Activated T-cell treated with anti-CD3 and anti-CD28 coated beads, Interleukin-2, amount 50 U/mL, for 4 hours (primary cell): ENCODE measurements at places on chromosomes 7 and 10.

DNA sequence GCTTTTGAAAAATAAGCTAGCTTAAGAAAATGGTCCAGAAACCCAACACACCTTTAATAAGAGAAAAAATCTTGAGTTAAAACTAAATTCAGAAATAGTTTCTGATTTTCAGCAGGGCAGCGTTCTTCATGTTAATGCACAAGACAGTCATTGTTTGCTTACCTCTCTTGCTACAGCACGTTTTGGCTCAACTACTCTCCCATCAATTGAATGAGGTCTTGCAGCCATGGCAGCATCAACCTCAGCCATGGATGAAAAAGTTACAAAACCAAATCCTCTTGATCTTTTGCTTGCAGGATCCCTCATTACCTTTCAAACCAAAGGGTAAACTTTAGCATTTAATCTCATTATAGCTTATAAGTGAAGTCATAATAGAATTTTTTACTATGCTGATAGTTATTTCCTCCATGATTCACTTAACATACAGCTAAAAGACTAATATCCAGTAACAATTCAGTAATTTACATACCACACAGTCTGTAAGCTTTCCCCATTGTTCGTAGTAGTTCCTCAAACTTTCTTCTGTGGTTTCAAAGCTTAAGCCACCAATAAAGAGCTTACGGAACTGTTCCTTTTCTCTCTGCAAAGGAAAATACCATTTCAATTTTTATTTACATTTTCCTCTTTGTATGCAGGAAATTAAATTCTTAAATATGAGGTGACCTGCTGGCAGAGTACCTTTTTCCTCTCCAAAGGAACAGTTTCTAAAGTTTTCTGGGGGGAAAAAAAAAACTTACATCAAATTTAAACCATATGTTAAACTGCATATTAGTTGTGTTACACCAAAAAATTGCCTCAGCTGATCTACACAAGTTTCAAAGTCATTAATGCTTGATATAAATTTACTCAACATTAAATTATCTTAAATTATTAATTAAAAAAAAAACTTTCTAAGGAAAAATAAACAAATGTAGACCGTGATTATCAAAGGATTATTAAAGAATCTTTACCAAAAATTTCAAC is 3.1 kb downstream of the HNRNPA2B1 start:
- DNase-seq = no peak

- DNase-seq = no peak
Observed at GRCh38 chr7:140889645-140890044, 35.1 kb downstream of the BRAF start.

DNA sequence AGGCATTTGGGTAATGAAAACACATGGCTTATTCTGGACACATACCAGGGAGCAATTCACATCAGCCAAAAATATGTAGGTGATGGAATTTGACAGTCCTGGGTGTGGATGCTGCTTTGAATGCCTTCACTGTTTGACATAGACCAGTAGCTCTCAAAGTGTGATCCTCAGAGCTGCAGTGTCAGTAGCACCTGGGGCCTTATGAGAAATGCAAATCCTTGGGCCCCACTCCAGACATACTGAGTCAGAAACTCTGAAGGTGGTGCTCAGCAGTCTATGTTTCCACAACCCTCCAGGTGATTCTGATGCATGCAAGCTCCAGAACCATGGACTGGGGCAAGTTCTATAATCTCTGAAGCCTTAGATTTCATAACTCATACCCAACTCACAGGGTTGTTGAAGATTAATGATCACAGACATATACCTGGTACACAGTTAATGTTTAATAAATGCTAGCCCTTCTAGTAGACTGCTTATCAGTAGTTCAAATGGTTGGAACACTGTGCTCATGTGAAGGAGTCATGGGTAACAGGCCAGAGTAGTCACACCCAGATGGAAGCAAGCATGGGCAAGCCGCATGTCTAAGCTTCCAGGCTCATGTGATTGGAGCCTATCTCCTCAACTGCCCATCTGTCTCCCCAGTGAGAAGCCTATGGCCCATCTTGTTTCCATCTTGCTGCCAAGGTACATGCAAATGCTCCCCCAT is 715.7 kb downstream of the GRID1 start:
- no peak for DNase-seq

- no peak for DNase-seq
Observed at GRCh38 chr7:112082306-112082705, 123.9 kb downstream of the DOCK4 start.

DNA sequence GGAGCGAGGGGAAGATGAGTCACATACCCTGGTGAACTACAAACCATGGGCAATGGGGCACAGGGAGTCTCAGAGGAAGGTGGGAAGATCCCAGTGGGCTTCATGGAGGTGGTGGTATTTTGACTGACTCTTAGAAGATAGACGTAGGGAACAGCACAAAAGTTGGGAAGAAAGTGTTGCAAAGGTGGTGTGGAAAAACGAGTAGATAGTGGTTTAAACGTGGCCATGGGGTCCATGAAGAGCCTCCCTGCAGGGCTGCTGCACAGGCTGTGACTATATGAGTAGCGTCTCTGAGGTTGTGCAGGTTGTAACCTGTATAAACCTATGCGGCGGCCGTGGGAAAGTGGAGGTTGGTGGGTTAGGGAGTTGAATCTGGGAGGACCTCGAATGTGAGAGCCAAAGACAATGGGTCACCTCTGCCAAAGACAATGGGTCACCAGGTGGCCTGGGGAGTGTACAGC is 13.8 kb downstream of the LZTS2 start:
- no peak for DNase-seq

DNA sequence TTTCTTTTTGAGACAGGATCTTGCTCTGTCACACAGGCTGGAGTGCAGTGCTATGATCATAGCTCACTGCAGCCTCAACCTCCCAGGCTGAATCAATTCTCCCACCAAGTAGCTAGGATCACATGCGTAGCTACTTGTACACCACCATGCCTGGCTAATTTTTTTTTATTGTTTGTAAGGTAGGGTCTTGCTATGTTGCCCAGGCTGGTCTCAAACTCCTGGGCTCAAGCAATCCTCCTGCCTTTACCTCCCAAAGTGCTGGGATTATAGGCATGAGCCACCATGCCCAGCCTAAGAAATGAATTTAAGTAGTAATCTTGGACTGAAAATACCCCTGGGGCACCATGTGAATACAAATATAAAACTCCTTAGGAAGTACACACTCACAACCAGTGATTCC is 5.8 kb downstream of the NUDT13 start:
- no peak for DNase-seq

DNA sequence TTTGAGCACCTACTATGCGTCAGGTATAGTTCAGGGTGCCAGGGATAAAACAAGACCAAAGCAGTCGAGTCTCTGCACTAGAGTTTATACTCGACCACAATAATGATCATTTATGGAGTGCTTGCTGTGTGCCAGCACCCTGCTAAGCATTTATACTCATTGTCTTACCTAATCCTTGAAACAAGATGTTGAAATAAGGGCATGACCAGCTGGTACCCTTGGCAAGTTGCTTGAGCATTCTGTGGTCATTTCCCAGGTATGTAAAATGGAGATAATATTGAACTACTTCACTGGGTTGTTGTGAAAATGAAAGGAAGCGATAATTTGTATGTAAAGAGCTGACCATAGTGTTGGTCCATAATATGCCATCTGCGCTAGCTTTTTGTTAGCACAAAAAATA is 185.4 kb downstream of the CYP26A1 start:
- no peak for DNase-seq

- no peak for DNase-seq
Observed at GRCh38 chr7:18040196-18040595, 12.6 kb upstream of the PRPS1L1 start.

- DNase-seq = no peak
Observed at GRCh38 chr7:148144827-148145226, 445.7 kb upstream of the C7orf33 start.

GRCh38 chr10:75402486-75403143 is 1.1 kb upstream of the ZNF503 start:
- DNase-seq = no peak

DNA sequence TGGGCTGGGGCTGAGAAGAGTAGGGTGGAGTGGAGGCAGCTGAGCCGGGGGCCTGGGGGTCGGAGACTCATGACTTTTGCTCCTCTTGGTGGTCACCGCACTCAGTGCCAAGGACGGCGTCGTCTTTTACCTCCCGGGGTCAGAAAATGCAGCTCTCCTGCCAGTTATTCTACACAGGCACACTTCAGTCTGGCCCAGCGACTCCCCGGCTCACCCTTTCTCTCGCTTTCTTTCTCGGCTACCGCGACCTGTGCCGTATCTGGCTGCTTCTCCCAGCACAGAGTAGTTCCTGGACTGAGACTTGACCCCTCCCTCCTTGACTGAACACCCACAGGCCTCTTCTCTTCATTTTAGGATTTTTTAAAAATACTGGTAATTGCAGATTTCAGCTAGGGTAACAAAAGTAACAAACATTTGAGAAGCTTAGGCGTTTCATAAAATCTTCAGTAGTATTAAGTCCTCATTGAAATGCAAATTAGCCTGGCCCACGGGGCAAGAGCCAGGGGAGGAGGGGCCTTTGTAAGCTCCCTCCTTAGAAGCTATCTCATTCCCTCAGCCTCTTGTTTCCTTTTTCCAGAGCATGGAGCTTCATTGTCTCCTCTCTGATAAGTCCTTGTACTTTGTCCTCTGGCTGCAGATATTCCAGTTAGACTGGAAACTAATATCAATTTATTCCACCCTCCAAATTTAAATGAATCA is 1.1 kb upstream of the PRLHR start:
- DNase-seq = no peak

DNA sequence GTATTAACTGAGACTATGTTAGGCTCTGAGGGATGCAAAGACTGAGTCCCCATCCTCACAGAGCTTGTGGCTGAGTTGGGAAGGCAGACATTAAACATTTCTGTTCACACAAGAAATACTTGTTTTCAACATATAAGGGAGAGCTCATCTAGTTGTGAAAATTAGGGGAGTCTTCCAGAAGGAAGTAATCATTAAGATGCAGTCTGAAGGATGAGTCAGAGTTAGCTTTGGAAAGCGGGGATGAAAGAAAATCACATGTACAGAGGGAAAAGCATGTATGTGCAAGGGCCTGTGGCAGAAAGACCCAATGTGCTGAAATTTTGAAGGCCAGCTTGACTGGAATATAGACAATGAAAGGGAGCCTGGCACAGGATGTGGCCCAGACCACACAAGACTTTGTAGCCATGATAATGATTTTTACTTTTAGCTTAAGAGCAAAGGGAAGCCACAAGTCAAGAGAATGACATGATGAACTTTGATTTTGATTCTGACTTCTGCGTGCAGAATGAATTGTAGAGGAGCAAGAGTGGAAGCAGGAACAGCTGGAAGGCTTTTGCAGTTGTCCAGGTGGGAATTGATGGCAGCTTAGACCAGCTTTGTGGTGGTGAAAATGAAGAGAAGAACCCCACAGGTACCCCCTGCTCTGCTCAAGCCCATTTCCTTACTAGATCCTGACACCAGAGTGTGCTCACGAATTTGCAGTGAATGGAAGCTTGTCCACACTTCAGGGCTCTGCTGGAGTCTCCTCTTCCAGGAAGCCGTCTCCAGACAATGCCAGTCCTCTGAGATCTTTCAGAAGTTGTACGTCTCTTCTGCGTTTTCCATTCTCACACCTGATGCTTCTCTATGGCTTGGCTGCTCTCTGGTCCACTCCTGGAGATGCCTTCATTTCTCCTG is 115.6 kb downstream of the ATXN7L1 start:
- DNase-seq = no peak

DNA sequence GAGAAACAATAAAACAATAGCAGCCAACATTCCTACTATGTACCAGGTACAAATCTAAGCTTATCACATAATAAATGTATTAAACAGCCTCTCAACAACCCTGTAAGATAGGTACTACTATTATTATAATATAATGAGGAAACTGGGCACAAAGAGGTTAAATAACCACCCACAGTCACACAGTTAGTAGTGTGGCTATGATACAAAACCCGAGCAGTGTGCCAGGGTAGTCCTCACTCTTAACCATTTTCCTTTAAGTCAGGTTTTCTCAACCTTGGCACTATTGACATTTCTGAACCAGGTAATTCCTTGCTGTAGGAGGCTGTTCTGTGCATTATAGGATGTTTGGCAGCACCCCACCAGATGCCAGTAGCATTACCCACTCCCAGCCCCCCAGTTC is 48.8 kb downstream of the DNAJC1 start:
- no peak for DNase-seq

DNA sequence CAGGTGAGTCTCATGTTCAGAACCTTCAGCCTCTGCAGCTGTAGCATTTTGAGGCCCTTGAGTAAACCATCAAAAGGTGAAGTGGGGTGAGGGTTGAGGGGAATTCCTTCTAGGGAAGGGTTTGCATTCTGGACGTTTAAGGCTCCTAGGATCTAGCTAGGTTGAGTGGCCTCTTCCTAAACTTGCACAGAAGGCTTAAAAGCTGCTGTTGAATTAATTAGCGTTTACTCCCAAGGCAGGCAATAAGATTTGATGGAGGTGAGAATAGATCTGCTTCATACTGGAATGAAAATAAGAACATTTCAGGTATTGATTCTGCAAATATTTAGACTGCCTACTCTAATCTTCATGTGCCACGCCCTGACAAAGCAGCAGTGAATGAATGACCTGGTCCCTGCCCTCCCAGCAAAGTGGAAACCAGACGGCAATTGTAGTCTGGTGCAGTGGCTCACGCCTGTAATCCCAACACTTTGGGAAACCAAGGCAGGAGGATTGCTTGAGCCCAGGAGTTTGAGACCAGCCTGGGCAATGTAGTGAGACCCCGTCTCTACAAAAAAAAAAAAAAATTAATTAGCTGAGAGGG is 11.4 kb upstream of the KPNA7 start:
- no peak for DNase-seq

GRCh38 chr7:1700086-1700485 is 30.0 kb downstream of the ELFN1 start:
- DNase-seq = no peak

DNA sequence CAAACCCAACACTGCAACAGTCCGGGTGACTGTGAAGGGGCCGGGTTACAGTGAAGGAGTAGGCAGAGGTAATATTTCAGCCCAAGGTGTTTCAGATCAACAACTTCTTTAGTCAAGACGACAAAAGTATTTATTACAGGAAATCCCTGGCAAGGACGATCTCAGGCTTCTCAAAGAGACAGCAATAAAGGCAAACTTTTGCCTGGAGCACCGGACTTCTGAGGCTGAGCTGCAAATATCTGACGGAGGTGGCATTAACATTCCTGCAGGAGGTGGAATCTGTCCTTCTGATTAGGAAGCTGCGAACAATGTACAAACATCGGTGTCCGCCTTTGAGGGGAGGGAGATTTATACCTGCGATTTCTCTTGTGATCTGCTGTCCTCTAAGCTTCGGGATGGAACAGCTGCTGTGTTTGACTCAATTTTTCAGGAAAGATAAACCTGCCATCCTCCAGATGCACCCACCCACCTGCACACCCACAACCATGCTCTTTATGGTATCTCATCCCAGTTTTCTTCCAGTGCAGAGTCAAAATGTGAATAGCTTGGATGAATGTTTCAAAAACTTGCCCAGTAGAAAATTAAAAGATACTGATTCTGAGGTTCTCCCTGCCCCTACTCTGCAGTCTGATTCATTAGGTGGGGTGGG is 32.1 kb downstream of the EMX2 start:
- no peak for DNase-seq

GRCh38 chr7:151628846-151629604 is 109.3 kb upstream of the RHEB start:
- no peak for DNase-seq

DNA sequence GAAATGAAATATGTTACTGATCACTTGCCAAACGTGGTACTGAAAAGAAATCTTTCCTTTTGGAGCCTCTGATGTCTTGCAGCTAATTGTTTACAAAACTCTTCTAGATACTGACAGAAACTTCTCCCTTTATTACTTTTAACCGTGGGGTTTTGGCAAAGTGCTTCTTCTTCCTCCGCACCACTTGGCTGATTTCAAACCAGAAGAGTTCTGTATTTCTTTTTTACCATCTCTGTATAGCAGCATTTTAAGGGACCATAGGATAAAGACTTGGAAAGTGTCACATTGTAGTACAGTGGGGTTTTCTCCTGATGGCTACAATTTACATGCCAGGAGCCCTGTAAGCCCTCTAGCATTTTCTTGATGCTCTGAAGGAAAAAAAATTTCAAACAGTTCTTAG is 21.9 kb upstream of the CREB5 start:
- no peak for DNase-seq
